ENCODE measurements at places on chromosomes 1 and 21. TPM values are rescaled to one million over a fixed set of nuclear protein-coding genes. Genes with fewer than 3 reads are reported as not detected.

The KCNJ15 gene
- total RNA-seq = under 0.01 TPM

The LCE2D gene
- not detected for total RNA-seq

The PDZK1IP1 gene
- total RNA-seq = not detected

The PRAMEF18 gene
- not detected for total RNA-seq
